ENCODE measurements at places on chromosomes 3 and 15. TPM values are rescaled to one million over a fixed set of nuclear protein-coding genes. Genes with fewer than 3 reads are reported as not detected.

DNA sequence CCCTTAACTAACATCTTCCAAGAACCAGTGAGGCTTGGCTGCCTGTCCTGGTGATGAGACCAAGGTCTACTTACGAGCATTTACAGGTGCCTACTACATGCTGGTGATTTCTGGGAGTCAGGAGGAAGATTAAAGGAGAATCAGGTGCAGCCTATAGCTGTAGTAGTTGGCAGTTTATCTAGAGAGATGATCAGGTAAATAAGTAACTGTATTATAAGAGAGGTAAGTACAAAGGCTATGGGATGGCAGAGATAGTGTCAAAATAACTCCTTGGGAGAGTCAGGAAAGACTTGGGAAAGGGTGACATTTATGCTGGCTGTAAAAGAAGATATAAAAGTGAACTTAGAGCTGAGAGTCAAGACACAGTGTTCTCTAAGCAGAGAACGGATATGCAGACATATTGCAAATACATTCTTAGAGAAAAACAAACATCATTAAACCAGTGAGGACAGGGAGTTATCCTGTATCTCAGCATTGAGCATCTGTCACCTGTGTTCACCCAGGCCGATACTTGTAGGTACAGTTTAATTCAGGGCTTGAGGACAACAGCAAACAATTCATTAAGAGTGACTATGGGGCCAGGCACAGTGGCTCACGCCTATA, 49.7 kb upstream of the ACP3 start:
- no peak for DNase-seq

DNA sequence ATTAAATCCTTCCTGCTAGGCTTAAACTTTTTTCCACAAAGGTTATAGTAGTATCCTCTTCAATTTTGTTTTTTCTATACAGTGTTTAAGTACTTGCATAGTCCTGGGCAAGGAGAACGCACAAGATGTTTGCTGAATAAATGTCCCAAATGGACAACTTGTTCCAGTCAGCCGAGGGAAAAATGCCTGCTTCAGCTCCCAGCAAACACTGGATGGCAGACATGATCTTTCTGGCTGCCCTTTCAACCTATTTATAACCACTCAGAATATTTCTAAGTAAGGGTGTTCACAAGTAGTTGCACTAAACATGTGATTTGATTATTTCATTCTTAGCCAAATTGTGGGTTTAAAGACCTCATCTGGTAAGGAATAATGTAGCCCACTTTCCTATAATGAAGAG, 29.8 kb downstream of the GNB4 start:
- DNase-seq: peak; percentile 39

DNA sequence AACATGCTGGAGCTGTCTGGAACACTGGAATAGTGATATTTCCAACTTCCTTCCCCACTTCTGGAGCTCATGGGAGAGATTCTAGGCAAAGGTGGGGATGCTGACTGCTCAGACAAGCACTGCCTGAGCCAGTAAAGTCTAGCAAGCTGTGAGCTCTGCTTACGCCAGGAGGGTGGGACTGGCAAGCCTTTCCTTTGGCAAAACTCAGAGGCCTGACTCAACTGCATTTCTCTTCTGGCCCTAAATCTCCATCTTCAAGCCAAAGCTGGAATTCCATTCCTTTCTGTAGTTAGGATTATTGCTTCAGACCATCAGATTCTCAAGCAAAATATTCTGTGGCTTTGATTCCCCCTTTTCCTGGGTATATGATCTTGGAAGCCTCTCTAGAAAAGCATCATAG, 20.3 kb upstream of the EPB42 start:
- no peak for DNase-seq

DNA sequence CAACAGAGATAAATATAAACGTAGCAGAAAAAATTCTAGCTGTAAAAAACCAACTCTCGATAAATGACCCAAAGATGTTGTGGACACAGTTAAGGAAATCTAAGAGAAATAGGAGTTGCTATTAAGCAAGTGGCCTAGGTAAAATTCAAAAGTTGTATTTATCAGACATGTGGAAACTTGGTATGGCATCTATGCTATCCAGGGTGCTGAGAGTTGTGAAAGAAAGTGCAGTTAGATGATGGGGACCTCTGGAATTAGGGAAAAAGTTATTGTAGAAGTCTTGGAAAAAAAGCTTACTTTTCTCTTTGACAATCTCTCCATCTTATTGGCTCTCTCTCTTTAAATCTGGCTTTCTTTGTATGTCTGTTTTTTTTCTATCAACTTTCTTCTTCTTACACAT, 1090.9 kb downstream of the TBL1XR1 start:
- DNase-seq: no peak

- no peak for DNase-seq
Measured at GRCh38 chr15:73146419-73146818, 94.2 kb downstream of the NEO1 start.

GRCh38 chr3:52288674-52289073, 1.0 kb downstream of the GLYCTK start:
- no peak for DNase-seq

DNA sequence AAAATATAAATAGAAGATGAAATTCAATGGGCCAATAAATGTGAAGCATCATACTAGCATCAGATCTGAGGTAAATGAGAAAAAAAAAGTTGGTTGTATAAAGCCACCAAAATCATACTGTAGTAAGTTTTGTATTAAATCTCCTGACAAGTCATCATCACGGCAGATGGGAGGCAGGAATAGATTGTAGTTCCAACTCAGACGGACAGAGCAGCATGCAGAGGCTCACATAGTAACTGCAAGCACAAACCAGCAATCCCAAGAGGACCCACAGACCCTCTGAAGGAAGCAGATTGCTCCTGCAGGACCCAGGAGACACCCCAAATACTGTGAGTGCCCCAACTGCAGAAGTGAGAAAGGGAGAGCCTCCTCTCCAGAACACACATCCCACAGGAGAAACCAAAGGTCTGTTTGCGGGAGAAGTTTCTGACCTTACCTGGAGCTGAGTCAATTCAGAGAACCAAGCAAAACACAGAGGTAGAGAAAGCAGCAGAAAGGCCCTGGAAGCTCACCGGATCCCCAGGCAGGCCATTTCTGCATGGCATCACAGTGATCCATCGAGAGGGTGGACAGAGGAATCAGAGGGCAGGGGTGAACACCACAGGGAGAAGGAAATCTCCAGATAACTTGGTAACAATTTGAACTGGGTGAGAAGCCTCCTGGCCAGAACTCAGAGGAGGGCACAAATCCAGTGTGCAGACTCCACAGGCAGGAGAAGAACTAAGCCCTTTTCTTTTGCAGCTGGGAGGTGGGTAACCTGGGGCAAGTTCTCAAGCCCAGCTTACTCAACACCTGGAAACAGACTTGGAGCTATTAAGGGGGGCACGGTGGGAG, 141.6 kb upstream of the ARHGEF26 start:
- DNase-seq: no peak

- peak; percentile 91 for DNase-seq
Measured at GRCh38 chr3:29324180-29324651, 43.3 kb downstream of the RBMS3 start.

ATP1B3 gene
- 54.0 TPM for total RNA-seq

MYRIP gene
- 0.11 TPM for total RNA-seq

GJD2 gene
- not detected for total RNA-seq

UNC13C gene
- total RNA-seq: 0.06 TPM

SAMD7 gene
- not detected for total RNA-seq

Measured in LHCN-M2 (cell line).